ENCODE measurements at places on chromosomes 12 and 14.

GRCh38 chr14:95683793-95684192, 2.4 kb upstream of the TCL1B start:
- peak; percentile 4 for DNase-seq

- DNase-seq: no peak
These were observed 350.4 kb downstream of the TRHDE start for GRCh38 chr12:72622556-72622955.

- DNase-seq: no peak
These were observed 204.2 kb upstream of the PLXNC1 start for GRCh38 chr12:93944201-93944600.

- DNase-seq: no peak
These were observed 22.1 kb downstream of the RASSF9 start for GRCh38 chr12:85814071-85814470.

DNA sequence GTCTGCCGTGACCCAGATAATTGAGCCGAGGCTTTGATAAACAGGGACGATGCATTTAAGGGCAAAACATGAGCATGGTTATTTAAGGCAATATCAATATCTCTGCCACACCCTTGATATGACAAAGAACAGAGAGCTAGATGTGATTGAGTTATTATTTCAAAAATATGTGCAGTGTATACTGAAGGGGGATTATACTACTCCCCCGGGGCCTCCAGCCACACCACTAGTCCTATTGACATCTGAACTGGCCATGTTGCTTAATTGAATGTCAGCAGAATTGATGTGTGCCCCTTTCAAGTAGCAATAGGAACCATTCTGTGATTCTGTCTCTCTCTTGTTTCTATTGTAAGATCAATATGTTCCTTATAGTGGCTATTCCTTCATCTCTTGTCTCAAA, 794.8 kb upstream of the SEL1L start:
- DNase-seq: no peak

DNA sequence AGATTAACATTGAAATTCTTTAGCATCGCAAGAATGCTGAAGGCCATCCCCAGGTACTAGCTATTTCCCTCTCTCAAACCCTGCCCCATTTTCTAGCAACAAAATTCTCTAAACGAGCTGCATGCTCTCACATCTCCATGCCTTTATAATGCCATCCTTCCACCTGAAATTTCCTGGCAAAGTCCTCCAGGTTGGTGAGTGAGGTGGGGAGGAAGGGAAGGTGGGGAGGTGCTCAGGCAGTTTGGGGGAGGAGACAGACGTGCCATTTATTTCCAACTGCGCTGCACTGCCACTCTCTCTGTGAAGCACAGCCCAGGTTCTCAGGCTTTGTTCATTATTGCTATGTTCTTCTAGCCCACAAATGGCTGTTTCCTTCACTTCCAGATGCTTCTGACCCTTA, 208.4 kb downstream of the PAWR start:
- DNase-seq: no peak

- DNase-seq: no peak
These were observed 359.8 kb downstream of the ATP23 start for GRCh38 chr12:58301038-58301729.
